ENCODE measurements at places on chromosomes 5 and 9. TPM values are rescaled to one million over a fixed set of nuclear protein-coding genes. Genes with fewer than 3 reads are reported as not detected.
A peak's percentile ranks its signal among the peaks of the same experiment; 100 is the strongest.

Gene BAAT
- polyA plus RNA-seq, result not detected

DNA sequence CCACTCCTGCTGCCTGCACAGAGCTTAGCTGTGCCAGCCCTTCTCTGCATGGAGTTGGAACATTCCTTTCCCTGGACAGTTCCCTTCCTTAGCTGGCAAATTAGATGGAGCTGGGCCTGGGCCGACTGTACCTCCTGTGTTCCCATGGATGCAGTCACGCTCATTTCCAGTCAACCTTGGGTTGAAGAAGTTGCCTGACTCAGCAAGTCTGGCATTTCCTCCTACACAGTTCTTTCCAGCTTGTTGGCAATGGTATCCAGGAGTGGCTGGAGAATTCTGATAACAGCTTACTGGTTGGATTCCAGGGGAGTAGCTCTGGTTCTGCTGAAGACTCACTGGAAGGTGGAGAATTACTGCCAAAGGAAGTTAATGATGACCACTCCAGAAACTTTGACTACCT lies 9.2 kb upstream of the TAF1L start:
- no peak for DNase-seq

Gene TMC1
- not detected for polyA plus RNA-seq

Gene QRFP
- not detected for polyA plus RNA-seq

DNA sequence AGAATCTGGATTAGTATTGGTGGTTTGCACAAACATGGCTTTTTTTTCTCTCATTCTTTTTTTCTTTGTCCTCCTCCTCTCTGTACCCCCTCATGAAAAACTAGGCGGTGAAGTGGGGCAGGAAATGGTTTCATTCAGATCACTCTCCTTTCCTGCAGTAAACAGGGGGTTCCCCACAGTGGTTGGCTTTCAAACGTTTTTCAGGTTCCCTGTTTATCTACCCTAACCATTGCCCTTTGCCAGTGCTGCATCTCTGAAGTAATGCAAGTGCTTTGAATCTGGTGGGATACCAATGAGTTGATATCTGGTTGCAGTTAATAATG lies 29.8 kb downstream of the NR4A3 start:
- peak; percentile 32 for DNase-seq

DNA sequence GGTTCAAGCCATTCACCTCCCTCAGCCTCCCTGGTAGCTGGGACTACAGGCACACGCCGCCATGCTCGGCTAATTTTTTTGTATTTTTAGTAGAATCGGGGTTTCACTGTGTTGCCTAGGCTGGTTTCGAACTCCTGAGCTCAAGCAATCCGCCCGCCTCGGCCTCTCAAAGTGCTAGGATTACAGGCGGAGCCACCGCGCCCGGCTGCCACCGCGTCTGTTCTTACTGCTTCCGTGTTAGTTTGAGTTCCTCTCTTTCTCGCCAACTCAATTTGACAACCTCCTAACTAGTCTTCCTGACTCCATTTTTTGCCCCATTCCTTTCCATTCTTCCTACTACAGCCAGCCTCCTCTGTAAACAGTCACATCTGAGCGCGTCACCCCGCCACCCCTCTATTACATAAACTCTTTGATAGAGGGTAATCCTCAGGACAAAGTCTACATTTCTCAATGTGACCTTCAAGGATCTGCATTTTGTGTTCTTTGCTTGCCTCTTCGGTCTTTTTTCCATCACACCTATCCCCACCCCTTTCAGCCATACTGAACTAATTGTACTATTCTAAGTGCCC lies 88.6 kb upstream of the IL6ST start:
- DNase-seq, result no peak

- DNase-seq, result no peak
Observed at GRCh38 chr5:45847877-45848276, 151.7 kb upstream of the HCN1 start.

Gene STK32A
- polyA plus RNA-seq, result 0.48 TPM

- no peak for DNase-seq
Observed at GRCh38 chr9:116271991-116272390, 118.4 kb downstream of the PAPPA start.

DNA sequence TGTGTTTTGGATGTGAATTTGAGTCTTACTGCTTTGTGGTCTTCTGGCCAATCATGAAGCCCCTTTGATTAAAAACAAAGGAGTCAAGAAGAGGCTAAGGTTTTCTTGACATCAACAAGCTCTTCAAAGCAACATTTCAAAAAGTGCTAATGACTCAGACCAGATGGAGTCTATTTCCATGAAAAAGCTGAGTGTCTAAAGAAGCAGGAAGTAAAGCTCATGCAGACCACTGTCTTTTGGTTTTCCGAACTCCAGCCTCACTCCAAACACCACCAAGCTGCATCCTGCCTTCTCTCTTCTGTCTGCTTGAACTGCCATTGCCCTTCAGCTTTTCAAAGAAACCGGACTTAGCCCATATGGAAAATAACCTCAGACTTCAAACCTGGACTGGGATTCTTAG lies 115.2 kb downstream of the PRDM6 start:
- no peak for DNase-seq

GRCh38 chr9:98085944-98086343 lies 29.4 kb downstream of the NANS start:
- DNase-seq, result no peak

GRCh38 chr5:57319628-57320027 lies 145.8 kb downstream of the GPBP1 start:
- no peak for DNase-seq

- DNase-seq, result peak; percentile 82
Observed at GRCh38 chr5:141914199-141914743, 9.4 kb upstream of the DELE1 start.

DNA sequence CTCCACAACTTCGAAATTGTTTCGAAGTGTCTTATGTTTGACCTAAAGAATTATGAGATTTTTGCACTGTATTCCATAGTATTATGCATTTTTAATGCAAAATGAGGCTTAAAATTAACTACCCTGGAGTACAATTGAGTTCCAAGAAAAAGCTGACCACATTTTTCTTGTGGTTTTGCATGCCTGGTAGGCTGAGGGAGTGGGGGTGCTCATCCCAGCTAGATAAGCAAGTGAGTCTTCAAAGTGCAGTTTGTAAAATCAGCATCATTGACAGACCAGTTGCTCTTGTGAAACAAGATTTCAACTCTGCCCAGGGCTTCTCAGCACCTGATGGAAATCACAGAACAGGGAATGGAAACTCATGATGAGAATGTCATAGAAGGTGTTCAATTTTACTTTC lies 17.0 kb upstream of the NDUFS4 start:
- no peak for DNase-seq

DNA sequence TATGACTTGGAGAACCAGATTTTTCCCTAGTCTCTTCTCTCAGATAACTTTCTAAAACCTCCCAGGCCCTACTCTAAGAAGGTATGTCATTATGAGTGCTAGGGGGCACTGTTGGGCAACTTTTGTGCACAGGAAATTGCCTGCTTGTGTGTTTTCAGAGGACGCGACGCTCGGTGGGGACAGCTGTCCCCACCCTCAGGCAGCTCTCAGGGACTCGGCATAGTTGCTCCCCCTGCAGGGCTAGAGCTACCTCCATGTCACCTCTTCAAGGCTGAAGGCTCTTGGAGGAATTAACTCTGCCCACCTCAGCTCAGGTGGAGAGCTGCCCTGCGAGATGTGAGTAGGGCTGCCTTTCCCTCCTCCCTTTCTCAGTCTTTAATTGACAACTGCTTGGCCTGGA lies 10.2 kb upstream of the TIFAB start:
- DNase-seq, result peak; percentile 52

Gene SLC36A2
- polyA plus RNA-seq, result not detected

DNA sequence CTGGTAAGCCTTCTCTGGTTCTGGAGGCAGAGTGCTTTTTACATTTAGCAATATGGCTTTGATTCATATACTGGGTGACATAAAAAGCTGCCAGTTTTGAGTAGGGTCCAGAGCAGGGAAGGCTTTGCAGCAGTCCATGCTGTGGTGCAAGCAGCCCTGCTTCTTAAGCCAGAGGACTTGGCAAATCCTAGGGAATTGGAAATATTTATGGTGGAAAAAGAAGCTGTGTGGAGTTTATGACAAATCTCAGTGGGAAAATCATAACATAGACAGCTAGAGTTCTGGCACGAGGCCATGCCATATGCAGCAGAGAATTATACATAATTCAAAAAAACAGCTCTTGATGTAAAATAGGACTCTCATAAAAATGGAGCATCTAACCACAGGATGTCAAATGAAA lies 536.4 kb downstream of the RASEF start:
- no peak for DNase-seq

DNA sequence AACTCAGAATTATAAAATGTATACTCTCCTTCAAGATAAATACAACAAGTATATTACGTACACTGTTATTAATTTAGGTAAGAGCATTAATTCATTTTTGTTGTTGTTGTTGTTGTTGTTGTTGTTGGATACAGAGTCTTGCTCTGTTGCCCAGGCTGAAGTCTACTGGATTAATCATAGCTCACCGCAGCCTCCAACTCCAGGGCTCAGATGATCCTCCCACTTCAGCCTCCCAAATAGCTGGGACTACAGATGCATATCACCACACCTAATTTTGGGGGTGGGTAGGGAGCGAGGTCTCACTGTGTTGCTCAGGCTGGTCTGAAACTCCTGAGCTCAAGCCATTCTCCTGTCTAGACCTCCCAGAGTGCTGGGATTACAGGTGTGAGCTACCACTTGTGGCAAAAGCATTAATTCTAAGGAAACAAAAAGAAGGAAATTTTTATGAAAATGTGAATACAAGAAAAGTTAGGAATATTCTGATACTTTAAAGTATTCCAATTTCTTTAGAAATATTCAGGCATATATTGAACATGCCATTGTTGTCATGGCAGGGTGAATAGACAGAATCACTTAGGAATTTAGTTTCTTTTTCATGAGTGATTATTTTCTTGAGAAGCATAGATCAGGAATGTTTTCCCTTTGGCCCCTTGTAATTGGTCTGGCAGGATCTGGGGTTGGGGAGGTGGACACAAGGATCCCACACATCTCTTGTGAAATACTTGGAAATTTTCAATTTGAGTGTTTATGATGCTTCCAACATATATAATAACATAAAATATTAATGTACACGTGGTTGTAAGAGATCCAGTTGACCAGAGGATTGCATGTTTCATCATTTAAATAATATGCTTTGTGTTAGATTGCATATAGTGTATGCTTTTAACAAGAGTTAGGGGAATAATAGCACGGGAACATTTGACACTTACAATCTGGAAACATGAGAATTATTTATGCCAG lies 263.6 kb downstream of the FANCC start:
- DNase-seq, result no peak

DNA sequence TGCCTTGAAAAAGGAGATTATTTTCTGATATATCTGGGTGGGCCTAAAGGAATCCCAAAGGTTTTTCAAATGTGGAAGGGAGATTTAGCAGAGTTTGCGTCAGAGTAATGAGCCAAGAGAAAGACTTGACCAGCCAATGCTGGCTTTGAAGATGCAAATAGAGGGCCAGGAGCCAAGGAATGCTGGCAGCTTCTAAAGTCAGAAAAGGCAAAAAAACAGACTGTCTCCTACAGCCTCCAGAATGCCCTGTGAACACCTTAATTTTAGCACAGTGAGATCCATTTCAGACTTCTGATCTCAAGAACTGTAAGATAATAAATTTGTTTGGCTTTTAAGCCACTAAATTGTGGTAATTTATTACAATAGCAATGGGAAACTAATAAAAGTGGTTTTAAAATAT lies 122.6 kb upstream of the FREM1 start:
- DNase-seq, result no peak

GRCh38 chr5:95623706-95624105 lies 3.8 kb downstream of the GPR150 start:
- DNase-seq, result no peak

GRCh38 chr9:31166516-31166915 lies 1217.9 kb upstream of the ACO1 start:
- DNase-seq, result no peak

DNA sequence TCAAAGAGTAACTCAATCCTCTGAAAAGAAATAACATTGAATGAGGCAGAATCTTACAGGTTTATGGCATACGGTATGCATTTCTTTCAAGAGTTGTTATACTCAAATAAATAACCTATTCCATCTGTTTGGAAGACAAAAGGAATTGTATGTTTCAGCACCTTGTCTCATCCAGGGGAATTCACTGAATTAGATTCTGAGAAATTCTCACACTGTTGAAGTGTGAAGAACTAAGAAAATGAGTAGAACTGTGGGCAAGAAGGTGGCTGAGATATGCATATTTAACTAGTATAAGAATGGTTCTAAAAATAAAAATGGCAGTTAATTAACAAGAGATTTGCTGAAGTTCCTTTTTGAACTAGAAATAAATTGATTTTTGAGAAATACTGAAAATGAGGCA lies 279.3 kb upstream of the DAP start:
- no peak for DNase-seq

Gene GCNT4
- polyA plus RNA-seq, result 1.5 TPM

DNA sequence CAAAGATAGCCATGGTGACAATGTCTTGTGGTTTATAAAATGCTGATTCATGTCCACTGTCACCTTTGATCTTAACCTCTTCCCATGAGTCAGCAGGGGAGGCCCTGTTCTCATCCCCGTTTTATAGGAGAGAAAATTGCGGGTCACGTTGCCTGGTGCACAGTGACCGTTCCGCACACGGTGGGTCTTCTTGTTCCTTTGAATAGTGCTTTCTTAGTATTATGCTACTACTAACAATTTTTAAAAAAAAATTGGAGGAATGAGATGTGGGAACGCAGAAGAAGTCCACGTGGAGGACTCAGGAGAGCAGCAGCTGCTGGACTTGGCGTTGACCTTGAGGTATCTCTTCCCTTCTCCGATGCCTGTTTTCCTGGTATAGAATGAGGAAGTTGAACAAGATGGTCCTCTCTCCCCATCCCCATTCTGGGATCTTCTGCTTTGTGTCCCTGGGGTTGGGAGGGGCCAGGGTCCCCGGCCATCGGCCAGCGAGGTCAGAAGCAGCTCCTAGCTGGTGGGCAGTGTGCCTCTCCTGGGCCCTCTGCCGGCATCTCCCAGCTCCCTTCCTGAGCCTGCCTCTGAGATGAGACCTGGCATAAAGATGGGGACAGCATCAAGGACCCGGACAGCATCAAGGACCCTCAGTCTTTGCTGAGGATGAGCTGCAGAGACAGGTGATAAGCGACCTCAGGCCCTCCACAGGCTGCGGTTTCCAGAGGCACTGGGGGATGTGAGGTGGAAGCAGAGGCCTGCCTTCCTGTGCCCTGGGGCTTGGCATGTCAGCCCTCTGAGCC lies 143.9 kb downstream of the C9orf50 start:
- DNase-seq, result no peak

DNA sequence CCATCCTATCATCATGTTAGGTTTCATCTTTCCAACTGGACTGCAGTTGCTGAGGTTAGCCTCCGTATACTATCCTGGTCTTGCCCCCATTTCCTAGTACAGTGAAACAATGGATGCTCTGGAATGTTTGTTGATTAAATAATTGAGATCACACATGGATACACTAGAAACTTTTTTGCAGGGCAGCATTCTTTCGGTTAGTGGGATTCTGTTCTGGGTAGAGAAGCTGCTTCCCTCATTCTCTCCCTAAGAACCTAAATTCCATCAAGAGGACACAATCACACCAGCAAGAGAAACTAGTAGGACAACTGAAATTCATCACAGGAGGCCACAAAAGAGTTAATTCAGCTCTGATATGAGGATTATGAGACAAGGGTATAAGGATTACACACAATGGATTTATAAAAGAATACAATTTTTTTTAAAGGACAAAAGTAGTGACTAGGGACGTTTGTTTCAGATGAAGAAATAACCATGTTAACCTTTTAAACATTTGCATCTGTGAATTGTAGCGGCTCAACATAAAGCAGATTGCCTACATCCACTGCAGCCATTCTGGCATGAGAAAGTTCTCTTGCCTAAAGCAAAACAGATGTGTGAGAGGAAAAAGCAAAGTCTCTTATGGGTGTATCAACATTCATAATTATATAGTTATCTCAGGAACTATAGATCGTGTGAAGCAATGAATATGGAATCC lies 162.7 kb upstream of the LHFPL2 start:
- peak; percentile 72 for DNase-seq

All from stomach (tissue), 19 donors.